ENCODE measurements at places on chromosomes 7 and 10.

DNA sequence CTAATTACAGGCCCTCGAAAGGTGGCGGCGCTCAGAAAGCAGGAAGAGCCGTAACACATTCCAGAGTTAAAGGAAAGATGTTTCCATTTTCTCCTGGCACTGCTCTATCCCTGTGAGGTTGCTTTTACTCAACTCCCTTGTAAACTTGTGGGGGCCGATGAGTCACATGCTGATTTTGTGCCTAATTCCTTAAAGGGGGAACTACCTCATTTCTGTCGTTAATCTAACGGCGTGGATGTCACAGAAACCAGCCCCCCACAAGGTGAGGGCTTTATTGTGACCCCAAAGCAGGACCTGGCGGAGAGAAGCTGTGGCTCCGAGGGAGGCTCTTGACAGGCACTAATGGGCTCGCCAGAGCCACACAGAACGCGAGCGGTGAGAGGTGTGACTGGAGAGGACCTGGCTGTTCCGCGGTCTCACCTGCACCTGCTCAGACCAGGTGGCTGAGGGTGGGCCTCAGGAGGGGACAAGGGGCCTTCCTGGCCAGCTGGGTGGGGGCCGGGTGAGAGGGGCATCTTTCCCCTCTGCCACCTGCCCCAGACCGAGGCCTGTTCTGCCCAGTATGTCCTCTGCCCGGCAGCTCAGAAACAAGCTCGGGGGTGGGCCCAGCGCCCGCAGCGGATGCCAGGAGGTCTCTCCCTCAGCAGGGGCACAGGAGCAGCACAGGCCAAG is 50.9 kb downstream of the CALML3 start:
- no peak for DNase-seq

- no peak for DNase-seq
Measured at GRCh38 chr7:97479740-97480290, 252.1 kb upstream of the TAC1 start.

DNA sequence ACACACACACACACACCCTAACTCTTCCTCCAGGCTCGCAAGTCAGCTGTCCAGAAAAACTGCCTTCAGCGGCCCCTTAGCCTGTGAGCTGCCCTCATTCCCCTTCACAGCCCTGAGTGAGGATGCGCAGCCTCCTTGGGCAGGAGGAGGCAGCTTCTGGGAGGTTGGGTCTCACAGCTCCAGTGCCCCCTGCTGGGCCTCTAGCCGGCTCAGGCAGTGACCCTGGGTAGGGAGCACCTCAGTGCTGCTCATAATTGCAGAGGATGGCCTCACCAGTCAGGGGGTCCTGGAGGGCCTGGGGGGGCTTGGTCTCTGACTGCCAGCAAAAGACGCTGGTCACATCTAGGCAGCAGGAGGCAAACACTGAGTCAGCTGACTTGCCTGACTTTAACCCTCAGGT is 43.7 kb downstream of the ZNF273 start:
- DNase-seq: no peak

- DNase-seq: no peak
Measured at GRCh38 chr10:96765406-96766240, 45.3 kb upstream of the PIK3AP1 start.

DNA sequence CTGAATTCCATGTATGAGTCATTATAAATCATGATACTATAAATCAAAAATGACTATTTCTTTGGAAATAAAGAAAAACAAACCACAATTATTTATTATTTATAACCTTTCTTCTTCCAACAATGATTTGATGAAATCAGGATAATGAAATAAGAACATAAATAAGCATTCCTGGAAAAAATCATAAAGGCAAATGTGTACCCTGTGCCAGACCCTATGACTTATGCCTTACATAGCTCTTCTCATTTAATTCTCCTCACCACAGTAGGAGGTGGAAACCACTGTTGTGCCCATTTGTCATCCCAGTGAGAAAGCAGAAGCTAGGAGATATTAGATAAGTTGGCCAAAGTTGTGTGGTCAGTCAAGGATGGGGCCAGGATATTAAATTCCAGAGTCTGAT is 255.1 kb downstream of the DOCK4 start:
- no peak for DNase-seq

GRCh38 chr7:151677581-151678226 is 158.0 kb upstream of the RHEB start:
- DNase-seq: no peak

DNA sequence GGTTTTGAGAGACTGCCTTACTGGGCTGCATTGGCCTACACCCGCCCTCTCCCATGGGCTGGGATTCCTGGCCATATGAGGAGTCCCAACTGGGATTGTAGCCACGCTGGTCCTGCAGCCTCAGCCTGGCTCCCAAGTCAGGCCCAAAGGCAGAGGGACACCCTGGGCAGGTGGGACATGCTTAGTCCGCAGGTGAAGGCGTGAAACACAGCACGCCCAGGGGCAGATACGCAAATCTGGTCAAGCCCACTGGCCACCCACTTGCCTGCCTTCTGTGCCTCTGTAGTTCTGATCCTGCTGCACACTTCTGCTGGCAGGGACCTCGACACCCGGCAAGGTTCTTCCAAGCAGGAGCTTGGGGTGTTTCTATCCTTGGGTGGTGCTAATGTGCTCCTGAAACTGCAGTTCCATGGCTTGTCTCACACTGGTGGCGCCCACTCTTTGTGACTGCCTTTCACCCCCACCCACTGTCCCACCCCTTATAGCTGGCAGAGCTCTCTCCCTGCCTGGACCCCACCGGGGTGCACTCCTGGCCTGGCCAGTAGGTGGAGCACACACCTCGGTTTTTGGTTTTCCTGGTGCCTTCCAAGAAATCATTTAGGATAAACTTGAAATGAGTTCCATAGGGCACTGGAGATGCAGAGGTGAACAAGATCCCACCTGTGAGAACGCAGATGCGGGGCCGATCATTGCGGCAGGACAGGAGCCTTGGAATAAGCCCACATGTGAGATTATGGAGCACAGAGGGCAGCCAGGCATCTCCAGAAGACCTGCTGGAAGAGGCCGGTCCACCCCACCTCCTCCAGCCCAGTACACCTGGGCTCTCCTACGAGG is 47.9 kb downstream of the MKI67 start:
- no peak for DNase-seq

DNA sequence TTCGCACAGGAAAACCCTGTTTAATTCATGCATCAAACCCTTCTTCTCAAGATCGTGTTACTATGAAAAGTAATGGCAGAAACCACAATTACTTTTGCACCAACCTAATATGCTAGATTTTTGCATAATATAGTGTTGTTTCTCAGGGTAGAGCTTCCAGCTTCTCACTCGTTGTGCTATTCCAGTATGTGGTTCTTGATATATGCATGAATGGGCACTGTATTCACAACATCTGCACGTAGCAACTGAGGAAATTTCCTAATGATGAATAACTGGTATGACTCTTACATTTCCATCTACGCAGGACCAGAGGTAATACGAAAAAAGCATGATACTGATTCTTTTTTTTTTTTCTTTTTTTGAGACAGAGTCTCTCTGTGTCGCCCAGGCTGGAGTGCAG is 326.6 kb upstream of the GALNT17 start:
- DNase-seq: no peak

DNA sequence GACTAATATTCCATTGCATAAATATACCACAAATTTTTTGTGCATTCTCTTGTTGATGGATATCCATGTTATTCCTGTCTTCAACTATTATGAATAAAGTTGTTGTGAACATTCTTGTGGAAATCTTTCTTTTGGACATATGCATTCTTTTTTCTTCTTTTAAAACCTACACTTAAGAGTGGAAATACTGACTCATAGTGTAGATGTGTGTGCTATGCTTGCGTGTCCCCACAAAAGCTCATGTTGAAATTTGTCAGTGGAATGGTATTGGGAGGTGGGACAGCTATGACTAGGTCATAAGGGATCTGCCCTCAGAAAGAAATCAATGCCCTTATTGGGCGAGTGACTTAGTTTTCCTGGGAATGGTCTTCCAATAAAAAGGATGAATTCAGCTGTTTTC is 203.6 kb upstream of the PRSS58 start:
- no peak for DNase-seq

DNA sequence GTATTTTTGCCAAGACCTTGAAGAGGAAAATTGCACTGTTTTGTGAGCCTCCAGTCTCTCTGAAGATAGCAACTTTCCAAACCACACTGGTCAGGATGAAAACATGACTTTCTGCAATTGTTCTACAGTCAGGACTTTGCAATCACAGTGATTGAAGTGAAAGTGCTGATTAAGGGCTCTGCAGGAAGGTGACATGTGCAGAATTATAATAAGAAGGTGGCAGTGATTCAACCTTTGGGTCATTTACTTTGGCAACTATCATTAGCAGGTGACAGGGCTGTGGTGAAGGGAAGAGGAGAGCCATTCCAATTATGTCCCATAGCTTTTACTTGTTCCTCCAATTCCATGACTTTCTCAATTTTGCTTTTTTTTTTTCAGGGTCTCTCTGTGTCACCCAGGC is 350.0 kb upstream of the FZD8 start:
- DNase-seq: no peak

- DNase-seq: no peak
Measured at GRCh38 chr10:104368381-104368780, 14.7 kb downstream of the CFAP58 start.

DNA sequence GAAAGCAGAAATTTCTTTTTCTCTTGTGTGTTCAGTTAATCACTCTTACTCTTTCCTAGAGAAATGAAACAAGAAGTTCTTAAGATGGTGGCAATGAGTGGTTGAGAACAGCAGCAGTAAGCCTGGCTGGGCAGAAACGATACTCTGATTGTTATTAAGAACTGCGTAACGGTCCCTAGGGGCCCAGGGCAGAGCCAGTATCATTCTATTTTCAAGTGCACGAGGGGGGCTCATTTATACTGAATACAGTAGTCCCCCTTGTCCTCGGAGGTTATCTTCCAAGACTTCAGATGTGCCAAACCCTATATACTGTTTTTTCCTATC is 64.9 kb downstream of the EEPD1 start:
- DNase-seq: no peak

DNA sequence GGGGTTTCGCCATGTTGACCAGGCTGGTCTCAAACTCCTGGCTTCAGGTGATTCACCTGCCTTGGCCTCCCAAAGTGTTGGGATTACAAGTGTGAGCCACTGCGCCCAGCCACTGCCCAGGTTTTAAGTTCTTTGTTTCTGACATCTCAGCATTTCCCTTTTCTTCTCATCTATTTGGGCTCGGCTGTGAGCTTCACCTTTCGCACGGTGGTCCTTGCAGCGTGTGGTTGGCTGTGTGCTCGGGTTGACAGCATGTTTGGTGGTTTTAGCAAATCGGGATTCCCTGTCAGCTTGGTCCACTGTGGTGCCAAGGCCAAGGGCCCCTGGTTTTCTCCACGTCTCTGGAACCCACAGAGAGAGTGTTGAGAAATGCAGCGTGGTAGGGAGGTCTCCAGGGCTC is 138.8 kb downstream of the DNAJB6 start:
- no peak for DNase-seq

DNA sequence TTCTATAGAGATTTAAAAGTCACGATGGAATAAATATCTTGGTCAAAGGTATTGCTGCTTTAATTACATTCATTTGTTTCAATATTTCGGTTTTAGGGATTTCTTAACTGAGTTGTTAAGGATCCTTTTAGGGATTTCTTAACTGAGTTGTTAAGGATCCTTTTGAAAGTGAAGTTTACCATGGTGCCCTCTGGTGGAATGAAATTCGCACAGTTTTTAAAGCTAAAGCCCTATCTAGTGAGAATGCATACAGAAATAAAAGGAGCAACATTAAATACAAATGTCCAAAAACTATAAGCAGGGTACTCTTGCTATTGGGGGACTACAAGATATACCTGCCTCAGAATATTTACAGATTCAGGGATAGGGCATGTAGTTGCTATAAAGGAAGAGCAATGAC is 193.7 kb downstream of the RNLS start:
- DNase-seq: no peak

GRCh38 chr10:60729106-60729505 is 49.2 kb upstream of the CDK1 start:
- no peak for DNase-seq

DNA sequence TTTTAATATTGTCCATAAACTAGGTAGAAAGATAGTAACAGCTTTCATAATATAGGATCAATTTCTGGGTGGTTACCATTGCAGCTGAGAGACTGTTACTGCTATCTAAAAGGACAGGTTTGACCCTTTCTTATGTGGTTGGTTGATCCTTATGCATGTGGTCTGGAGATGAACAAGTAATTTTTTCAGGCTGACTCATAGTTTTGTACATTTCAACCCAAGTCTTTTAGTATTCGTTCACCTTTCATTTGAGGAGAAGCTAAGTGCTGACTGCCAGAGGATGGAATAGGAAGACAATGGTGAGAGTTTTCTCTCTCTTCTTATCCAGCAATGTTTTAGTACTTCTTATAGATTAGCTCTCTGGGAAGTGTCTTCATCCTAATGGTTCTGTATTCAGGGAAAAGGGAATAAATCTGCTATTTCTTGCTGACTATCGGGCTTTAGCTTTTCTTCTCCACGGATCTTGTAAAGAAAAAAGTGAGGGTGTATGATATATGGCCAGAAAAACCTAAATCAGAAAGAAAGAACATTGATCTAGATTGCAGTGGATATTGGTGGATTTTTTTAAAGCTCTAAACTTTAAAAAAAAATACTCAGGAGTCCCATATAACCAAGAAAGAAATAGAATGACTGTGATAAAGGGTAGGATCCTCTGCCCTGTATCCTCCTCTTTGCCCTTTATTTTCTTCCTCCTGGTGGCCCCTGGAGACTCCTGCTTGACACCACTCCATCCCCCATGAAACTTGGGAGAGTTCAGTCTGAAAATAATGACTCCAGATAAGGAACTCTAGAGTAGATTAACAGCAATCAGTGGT is 88.0 kb downstream of the CPED1 start:
- no peak for DNase-seq

DNA sequence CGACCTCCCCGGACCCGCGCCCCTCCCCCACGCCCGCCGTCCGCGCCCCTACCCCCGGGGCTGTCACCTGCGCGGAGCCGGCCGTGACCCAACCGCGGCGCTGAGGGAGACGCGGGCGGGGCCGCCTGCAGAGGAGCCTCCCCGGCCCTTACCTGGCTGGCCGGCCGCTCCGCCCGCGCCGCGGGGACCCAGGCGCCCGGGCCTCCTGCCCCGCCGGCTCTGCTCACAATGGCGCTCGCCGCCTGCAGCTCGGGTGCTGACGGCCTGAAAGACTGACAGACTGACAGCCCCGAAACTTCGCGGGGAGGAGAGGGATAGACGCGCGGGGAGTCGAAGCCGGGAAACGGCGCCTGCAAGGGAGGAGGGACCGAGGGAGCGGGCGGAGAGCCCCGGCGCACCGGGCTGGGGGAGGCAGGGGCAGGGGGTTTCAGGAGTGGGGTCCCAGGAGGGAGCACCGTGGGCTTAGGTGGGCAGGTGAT is 393 bp downstream of the ZNF467 start:
- no peak for DNase-seq

DNA sequence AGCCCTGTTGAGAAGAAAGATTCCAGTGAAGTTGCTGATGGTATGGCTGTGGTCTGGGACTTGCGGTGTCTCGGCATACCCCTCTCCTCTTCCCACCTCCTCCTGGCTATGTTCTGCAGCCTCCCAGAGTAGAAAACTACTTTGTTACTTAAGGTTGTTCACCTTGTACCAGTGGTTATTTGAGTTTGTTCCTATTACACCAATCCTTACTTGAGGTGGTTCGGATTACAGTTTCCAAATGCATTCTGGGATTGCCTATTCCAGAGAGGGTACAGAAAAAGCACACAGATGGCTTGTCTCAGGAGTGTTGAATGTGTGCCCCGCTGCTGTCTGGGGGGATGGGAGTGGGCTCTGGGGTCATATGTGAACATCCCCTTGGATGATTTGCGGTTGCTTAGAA is 6.8 kb upstream of the ZNF783 start:
- no peak for DNase-seq

- no peak for DNase-seq
Measured at GRCh38 chr10:86342111-86342863, 24.3 kb downstream of the GRID1 start.

GRCh38 chr10:31129880-31130405 is 98.3 kb upstream of the ZNF438 start:
- DNase-seq: no peak

- no peak for DNase-seq
Measured at GRCh38 chr10:120221873-120222485, 235.0 kb upstream of the PLPP4 start.
